ENCODE measurements at places on chromosomes 6 and 20.

DNA sequence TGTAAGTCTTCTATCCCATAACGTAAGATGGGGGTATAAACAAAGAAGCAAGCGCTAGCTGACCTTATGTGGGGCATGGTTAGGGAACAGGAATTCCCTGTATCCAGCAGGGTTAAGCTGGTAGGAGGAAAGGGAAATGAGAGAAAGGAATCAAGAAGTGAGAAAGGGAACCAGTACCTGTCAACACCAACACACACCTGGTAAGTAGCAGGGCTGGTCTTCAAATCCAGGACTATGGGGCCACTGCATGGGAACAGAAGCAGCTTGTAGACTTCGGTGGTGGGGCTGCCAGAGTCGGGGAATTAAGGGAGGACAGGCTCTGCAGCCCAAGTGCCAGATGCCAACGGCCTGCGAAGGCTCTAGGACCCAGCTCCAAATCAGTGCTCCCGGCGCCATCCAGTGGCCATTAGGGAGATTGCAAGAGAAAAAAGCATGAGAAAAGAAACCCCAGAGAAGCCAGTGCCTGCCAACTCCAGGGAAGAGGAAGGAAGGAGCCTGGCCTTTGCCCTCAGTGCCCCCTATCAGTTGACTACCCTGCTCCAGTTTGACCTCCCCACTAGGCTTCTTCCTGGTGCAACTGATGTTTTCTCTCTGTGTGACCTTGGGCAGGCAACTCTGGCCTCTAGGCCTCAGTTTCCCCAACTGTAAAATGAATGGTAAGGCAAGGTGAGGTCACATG lies 15.8 kb upstream of the RBPJL start:
- DNase-seq = peak; percentile 45

- no peak for DNase-seq
These were observed 250.7 kb upstream of the NOX3 start for GRCh38 chr6:155706341-155706740.

DNA sequence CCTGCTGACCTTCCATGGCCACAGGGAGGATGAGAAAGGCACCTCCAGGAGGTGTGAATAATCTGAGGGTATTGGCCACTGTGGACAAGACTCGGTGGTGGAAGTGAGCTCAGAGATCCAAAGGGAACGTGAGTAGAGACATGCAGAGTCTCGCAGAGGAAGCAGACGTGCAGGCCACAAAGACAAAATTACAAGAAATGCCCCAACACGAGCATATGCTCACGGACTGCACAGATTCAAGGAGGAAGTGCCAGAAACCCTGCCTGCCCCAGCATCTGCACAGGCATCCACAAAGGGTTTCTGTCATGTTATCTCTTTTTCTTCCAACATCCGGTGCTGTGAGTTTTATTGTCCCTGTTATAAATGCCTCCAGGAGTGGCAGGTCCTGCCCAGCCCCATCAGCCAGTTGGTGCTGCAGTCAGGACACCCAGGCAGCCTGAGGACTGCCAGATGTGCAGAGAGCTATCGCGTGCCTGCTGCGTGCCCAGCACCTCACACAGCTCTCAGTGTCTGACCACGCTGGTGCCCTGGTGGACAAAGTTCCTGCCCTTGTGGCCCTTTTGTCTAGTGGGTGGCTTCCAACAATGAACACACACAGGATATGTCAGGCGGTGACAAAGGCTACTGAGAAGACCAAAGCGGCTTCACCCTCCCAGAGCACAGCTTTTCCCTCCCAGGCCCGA lies 34.0 kb upstream of the FANCE start:
- no peak for DNase-seq

DNA sequence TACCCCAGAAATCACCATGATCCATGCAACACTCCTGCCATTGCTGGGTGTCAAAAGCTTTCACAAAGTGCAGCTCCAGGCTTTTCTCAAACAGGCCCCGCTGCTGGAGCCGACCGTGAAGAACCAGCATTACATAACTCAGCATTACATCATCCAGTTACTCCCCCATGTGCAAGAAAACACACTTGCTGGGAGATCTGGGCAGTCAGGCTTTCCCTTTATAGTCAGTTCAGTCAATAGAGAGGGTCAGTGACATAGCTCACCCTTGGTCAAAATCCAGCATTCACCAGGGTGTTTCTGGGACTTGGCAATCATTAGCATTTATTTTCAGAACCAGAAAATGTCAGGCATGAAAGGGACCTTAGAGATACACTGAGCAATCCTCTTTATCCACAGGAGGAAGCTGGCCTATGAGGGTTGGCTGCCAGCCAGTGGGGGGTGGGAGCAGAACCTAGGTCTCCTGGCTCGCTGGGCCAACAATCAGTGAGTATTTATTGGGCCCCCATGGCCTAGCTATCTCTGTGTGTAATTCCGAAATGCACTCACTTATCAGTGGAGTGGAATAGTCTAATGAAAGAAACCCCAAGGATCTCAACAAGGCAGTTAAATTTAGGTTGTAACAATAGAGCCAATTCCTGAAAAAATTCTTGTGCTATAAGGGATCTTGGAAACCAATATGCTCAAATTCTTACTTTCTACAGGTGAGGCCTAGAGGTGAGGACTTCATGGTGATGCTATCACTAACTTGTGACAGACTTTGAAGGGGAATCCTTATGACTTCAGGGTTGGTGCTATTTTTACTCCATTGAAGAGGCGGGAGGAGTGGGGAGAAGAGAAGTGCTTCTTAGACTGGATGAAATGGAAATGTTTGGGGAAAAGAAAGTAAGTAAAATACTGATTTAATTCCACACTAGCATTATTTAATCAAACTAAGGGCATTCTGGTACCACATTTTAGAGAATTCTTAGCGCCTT lies 54.6 kb downstream of the LYRM4 start:
- no peak for DNase-seq

DNA sequence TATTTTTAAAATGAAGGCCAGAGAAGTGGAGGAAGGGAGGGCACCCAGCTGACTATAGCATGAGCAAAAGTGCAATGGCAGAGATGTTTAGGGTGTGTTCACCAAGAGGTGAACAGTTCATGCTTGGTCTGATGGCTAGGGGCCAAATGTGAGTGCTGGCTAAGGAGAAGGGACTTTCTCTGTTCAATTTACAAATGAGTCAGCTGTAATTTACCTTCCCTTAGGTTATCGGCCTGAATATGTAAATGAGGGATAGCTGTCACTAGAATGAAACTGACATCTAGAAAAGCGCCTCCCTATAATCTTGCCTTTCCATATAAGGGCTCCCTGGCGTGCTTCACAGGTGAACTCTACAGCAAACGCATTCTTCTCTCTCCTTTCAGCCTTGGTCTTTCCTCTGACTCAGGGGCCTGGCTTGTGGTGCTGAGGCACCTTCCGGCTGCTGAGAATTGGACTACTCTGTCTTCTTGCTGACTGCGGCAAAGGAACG lies 114.7 kb upstream of the BACH2 start:
- DNase-seq = no peak
